SJSA1 (cell line): ENCODE measurements at places on chromosomes 2 and 18. TPM values are rescaled to one million over a fixed set of nuclear protein-coding genes. Genes with fewer than 3 reads are reported as not detected.

GRCh38 chr18:47261902-47262300, 10.4 kb upstream of the SKOR2 start:
- no peak for DNase-seq

GRCh38 chr2:10987861-10988260, 76.1 kb downstream of the KCNF1 start:
- no peak for DNase-seq

- no peak for DNase-seq
Measured at GRCh38 chr18:47260924-47261701, 9.7 kb upstream of the SKOR2 start.

- no peak for DNase-seq
Measured at GRCh38 chr2:127448526-127448925, 30.3 kb downstream of the PROC start.

GRCh38 chr2:20288642-20289340, 61.9 kb downstream of the PUM2 start:
- peak; percentile 32 for DNase-seq

- no peak for DNase-seq
Measured at GRCh38 chr2:98697651-98698337, 33.1 kb downstream of the MGAT4A start.

DNA sequence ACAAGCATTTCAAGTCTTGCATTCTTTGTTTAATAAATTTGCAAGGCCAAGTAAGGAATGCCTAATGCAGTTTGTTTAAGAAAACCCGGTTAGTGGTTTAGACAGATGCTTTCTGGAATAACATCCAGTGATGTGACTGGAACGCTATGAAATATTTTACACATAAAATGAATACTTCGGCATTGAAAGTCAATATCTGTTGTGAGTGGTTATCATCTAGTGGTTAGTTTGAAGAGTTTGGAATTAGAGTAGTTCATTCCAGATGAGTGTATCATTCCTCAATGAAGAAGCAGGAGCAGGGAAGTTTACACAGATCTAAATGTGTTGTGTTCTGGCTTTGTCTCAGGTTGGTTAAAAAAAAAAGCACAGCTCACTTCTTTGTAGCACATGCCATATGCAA, 608.0 kb upstream of the PIK3C3 start:
- no peak for DNase-seq

- DNase-seq: no peak
Measured at GRCh38 chr2:144796936-144797335, 277.0 kb upstream of the ZEB2 start.

DNA sequence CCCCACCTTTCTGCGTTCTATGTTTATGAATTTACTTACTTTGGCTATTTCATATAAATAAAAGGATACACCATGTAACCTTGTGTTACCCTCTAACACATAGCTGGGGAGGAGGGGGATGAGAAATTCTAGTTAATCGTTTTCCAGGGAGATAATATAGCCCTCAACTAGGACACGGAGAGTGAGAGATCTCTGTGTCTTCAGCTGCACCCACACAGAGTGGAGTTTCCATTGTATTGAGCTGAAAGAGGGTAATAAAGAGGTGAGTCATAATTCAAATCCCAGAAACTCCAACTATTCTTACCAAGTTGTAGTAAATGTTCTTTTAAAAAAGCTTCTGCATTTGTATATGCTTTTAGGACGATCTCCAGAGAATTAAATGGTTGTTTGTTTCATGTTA, 110.1 kb upstream of the SULT1C3 start:
- no peak for DNase-seq

DNA sequence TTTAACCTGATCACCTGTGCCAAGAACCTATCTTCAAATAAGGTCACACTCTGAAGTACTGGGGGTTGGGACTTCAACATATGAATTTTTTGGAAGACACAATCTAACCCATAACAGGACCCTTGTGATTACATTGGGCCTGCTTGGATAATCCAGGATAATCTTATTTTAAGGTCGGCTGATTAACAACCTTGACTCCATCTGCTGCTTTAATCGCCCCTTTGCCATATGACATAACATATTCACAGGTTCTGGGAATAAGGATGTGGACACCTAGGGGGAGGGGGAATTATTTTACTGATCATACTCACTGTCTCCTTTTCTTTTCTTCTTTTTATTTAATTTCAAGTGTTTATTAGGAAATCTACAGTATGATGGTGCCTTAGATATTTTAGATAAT, 34.8 kb downstream of the CDH20 start:
- DNase-seq: no peak

Gene HOXD13
- 0.06 and 0.50 TPM in 2 replicates for total RNA-seq

Gene ARHGAP25
- total RNA-seq: not detected in 2 replicates

Gene LONRF2
- 0.81 TPM in 1 of 2 replicates, not detected in the other for total RNA-seq

Gene PIEZO2
- 4.2 and 5.5 TPM in 2 replicates for total RNA-seq

Gene SOWAHC
- total RNA-seq: 11.7 and 18.5 TPM in 2 replicates

Gene LOXHD1
- not detected in 2 replicates for total RNA-seq

Gene TP53I3
- total RNA-seq: 8.1 and 19.6 TPM in 2 replicates

Gene GPAT2
- total RNA-seq: not detected in 2 replicates
